ENCODE measurements at places on chromosomes 3 and 15. TPM values are rescaled to one million over a fixed set of nuclear protein-coding genes. Genes with fewer than 3 reads are reported as not detected.

CACNA2D2 gene
- 5.0 TPM for total RNA-seq

RARB gene
- 1.2 TPM for total RNA-seq

KLHL40 gene
- total RNA-seq, result 0.44 TPM

BCL6 gene
- total RNA-seq, result 2.5 TPM

TRAT1 gene
- not detected for total RNA-seq
